ENCODE measurements at places on chromosomes 2 and 18.

- DNase-seq: peak; percentile 62
Measured at GRCh38 chr2:222613715-222614331, 42.1 kb downstream of the FARSB start.

DNA sequence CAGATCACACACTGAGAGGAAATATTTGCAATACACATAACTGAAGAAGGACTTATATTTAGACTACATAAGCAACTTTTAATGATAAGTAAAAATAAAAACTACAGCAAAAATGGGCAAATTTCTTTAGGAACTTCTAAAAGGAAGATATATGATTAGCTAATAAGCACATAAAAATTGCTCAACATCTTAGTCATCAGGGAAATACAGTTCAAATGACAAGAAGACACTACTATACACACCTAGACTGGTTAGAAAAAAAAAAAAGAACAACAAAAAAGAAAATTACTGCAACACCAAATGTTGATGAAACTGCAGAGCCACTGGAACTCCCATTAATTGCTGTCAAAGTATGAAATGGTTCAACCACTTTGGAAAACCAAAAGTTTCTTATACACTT, 1247.5 kb upstream of the ACVR2A start:
- DNase-seq: no peak

GRCh38 chr2:181907057-181907456, 15.5 kb downstream of the ITPRID2 start:
- DNase-seq: no peak

DNA sequence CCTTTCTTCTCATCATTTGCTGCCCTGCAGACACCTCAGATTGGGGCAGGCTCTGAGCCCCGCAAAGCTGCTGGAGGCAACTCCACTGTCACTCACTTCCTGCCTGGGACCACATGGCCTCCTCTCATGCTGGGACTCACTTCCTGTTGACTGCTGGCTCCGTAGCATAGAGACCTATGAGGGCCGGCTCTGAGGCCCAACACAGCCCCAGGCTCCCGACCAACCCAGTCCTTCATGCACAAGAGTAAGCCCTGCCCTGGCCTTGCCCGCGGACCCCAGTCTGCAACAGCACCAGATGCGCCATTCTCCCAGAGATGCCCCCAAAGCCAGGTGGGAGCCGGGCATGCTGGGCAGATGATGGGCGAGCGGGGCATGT, 55.7 kb downstream of the DNMT3A start:
- no peak for DNase-seq

- no peak for DNase-seq
Measured at GRCh38 chr2:198106621-198107385, 302.4 kb downstream of the PLCL1 start.

DNA sequence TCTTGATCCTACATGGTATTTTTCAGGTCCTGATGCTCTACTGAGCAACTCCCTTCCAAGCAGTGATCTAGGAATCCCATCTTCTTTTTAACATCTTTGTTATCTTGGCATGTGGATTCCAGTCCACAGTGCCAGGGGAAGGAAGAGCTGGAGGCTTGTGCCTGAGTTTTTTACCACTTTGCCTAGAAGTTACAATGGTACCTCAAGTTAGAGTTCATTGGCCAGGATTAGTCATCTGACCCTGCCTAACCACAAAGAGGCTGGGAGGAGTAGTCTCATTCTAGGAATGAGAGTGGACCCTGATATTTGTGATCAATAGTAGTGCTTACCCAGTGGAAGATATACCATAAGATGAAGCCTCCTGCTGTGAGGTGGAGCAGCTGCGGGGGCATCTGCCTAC, 109.3 kb downstream of the ADCYAP1 start:
- DNase-seq: no peak

- no peak for DNase-seq
Measured at GRCh38 chr2:27356056-27356381, 545 bp downstream of the GTF3C2 start.

DNA sequence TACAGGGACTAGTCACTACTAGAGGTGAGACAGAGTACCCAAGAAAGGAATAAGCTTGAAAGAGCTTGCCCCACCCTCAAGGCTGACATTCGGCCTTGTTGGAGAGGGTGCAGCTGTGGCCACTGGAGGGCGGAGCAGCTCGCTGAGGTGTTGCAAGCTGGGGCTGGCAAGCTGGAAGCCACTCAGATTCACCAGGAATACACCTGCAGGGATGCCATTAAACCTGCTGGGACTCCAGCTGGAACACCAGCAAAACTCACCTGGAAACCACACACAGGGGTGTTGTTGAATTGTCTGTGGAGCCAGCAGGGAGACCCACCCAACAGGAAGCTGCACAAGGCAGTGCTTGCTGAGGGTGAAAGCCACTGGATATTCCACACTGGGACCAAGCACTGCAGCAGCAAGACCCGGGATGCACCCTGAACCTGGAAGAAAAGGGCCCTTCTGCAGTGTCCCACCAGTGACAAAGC, 26.1 kb downstream of the KCTD18 start:
- peak; percentile 9 for DNase-seq

DNA sequence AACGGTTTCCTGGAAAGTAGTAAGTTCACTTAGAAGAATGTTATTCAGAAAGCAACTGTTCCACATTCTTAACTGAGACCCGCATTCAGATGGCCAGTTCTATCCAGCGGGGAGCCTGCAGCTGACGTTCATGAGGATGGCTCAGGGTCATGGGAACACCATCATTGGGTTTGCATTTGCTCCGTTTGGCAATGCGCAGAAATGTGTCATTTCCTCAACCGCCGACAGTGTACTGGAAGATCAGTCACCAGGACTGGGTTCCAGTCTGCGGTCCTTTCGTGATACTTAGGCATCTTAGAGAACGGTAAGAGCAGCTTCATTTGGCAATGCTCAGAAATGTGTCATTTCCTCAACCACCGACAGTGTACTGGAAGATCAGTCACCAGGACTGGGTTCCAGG, 104.0 kb downstream of the DNER start:
- DNase-seq: no peak

- no peak for DNase-seq
Measured at GRCh38 chr2:180208841-180209240, 201.7 kb upstream of the CWC22 start.

DNA sequence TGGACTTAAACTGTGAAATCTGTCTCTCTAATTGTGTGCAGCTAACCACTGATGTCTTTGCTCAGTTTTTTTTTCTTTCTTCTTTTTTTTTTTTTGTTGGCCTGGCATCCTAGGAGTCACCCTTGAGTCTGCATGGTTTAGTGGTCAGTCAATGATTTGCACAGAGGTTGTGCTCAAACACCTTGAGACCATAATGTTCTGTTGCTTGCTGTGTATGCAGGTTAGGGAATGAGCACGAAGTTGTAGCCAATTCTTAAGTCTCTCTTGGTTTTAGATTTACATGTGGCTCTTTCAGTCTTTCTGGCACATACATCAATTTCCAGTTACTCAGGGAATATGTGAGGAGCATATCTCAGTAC, 16.7 kb downstream of the PLB1 start:
- DNase-seq: no peak

Data from hematopoietic multipotent progenitor cell treated with erythropoietin and hydrocortisone succinate and interleukin-3 and kit ligand, for 17 days (in vitro differentiated cells).